ENCODE measurements at places on chromosomes 6 and 20. TPM values are rescaled to one million over a fixed set of nuclear protein-coding genes. Genes with fewer than 3 reads are reported as not detected.

VARS2 gene
- 17.2 TPM for total RNA-seq

BMP2 gene
- 2.5 TPM for total RNA-seq

ANGPT4 gene
- total RNA-seq: not detected

BNIP5 gene
- not detected for total RNA-seq

ENPP3 gene
- total RNA-seq: 0.11 TPM

DNA sequence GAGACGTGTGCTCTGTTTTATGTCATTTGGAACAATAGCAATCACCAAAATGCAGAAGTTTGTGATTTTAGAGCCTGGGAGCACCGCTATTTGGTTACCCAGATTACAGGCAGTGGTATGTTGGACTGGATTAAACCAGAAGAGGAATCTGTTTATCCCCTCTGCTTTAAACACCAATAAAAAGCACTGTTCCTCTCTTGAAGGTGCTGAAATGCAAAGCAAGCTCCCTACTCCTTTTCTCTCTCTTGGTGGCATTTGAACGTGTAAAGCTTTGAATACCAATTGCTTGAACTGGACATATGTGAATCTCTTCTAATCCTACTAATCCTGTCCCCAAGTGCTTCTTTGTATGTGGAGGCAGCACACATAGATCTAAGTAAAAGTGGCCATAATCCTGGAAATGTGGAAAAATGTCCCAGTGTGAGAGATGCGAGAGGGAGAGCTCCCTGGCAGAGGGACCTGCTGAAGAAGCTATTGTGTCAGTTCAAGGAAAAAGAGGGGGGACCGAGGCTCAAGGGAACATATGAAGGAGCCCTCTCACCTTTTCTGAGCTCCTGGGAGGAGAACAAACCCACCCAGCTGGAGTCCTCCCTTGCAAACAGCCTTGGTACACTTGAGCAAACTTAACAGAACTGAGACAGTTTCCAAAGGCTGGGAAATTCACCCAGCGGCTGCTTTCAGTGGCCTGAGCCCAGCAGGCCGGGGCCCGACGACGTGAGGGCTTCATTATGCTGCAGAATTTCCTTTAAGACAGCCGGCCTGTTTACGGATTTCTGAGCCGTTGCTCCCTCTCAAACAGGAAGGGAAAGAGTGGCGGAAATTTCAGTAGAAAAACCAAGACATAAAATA is 18.8 kb upstream of the OLIG3 start:
- DNase-seq: no peak

- DNase-seq: no peak
Observed at GRCh38 chr6:73713426-73714147, 17.6 kb downstream of the CD109 start.

DNA sequence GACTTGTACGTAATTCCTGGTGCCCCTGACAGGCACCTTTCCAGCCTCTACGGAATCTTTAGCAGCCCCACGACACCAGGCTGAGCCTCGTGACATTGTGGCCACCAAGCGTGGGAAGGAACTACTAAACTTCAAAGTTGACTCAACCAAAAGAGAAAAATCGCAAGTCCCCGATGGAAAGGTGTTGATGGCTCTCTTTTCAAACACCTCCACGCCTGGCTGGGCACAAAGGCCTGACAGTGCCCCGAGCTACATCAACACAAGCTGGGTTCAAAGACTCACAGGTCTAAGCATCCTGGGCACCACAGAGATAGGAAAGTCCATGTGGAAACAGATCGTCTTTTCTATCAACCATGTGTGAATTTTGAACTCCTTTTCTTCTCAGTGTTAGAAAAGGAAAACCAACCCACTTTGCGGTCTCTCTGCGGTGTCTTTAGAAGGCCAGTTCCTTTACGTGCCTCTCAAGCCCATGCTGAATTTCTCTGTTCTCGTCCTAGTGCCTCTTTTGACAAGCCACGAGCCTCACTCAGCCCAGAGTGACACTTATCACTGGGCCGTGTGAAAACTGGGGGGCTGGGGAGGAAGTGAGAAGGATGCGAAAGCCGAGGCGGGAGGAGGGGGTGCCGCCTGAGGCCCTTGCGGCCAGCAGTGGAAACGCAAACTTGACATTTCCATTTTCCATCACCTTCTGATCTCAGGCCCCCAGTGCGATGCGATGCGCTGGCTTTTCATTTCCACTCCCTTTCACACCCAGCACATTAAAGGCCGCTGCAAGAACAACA is 59.4 kb downstream of the GFOD1 start:
- no peak for DNase-seq

DNA sequence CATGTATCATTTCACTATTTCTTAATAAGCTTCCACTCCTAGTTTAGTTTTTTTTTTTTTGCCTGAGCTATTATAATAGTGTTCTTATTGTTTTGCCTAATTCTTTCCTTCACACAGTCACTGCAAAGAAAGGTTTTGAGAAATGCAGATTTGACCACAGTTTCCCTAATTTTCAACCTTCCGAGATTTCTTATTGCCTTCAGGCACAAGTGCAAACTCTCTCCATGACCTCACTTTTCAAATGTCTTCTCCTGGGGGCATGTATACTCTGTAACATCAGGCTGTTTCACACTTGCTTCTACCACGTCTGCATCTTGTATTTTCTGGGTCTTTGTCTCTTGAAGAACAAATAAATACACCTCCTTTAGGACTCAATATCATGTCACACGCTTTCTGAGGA is 339.0 kb upstream of the CITED2 start:
- no peak for DNase-seq

GRCh38 chr20:25706793-25707192 is 10.1 kb upstream of the ZNF337 start:
- no peak for DNase-seq

DNA sequence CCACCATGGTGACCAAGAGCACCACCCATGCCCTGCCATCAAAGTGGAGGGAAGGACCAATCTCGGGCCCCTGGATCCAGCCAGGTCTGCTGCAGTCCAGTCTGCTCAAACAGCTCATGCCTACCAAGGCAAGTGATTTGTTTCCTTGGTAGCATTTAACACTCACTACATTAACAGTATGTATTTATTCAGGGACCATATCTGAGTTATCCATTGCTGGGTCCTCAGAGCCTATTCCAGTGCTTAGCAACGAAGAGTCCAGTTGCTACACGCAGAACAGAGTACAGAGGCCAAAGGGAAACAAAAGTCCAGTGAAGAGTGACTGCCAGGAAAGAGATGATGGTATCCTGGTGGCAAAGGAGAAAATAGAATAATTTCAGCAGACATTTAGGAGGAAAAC is 352.2 kb downstream of the PTPRT start:
- DNase-seq: no peak

DNA sequence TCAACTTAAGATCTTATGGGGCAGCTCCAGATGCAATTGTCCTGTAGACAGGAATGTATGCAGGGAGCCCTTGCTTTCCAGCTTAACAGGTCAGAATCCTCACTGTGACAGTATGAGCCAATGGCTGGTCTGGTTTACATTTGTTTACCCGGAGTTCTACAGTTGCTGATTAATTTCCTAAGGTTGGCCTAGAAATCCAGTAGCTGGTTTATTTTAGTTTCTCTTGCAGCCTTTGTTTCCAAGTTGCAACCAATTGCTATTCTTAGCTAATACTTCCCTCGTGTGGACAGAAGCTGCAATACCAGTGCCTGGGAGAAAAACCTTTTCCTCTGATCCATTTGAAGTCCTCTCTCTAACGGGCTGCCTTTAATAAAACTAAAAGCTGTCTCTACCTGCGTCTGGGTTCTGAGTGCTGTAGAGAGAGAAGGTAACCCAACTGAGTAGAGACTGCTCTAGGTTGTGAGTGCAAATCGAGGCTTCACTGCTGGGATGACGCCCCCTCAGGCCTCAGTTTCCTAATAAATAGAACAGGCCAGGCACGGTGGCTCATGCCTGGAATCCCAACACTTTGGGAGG is 45.9 kb downstream of the ZNF217 start:
- no peak for DNase-seq

- DNase-seq: no peak
Observed at GRCh38 chr20:46590443-46590842, 40.0 kb upstream of the OCSTAMP start.

- DNase-seq: no peak
Observed at GRCh38 chr6:56936466-56936865, 18.4 kb upstream of the BEND6 start.

GRCh38 chr6:33633462-33634158 is 12.5 kb downstream of the ITPR3 start:
- DNase-seq: peak; percentile 83

DNA sequence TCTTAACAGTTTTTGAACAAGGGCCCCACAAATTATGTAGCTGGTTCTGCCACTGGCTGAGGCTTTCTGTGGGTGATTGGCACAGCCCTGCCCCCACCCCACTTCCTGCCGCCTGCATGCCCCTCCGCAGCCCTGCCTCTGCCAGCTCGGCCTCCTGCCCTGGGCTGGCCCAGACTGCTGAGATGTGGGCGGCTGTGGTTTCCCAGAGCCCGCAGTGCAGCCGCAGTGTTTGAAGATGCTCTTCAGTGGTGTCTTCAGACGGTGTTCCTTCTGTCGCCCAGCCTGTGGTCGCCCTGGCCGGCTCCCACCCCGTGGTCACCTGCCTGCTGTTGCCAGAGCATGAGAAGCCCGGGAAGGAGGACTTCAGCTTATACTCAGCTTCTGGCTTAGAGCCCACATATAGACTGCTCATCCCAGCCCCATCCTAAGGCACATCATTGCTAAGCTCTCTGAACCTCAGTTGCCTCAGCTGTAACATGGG is 154.3 kb downstream of the VEGFA start:
- DNase-seq: no peak

DNA sequence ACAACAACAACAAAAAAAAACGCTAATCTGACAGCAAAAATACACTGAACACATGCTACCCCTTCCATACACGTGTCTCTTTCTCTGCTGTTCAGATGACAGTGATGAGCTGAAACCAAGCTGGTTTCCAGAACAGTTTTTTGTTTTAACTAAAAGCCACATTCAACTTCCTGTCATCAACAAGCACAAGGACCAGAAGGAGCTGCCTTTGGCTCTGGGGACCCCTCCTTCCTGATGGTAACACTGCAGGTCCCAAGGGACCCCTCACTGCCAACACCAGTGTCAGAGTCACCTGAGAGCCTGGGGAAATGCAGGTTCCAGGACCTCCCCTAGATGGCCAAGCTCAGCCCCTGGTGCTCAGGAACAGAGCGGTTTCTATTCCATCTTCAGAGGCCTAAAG is 6.0 kb downstream of the CST7 start:
- DNase-seq: no peak

DNA sequence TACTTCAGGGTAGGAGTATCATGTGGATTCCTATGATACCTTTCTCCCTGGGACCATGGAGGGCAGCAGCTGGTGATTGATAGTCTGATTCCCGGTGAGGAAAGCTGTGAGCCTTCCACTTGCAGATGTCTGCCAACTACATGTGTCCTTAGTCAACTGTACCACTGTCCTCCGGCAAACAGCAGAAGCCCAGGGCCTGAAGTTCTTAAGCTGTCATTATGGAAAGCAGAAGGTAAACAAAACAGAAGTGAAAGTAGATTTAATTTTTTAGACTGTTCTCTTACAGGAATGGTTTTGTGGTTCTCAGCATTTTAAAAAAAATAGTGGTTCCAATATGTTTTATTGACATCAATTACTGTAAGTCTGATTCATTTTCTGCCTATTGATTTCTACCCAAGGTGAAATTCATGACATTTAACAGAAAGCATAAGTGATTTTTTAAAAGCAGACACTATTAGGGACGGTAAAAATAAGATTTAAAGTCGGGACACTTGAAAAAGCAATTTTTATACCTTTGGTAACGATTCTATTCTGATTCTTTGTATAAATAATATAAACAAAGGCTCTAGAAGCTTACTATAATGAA is 36.6 kb downstream of the PTPN1 start:
- no peak for DNase-seq

DNA sequence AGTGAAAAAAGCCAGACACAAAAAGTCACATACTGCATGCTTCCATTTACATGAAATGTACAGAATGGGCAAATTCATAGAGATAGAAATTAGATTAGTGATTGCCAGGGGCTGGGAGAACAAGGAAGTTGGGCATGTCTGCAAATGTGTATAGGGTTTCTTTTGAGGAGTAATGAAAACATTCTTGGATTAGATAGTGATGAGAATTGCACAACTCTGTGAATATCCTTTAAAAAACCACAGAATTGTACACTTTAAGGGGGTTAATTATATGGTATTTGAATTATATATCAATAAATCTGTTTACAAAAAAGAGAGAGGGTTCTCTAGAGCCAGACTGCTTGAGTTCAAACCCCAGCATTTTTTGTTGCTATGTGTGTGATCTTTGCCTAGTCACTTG is 188.1 kb downstream of the CDC5L start:
- no peak for DNase-seq

DNA sequence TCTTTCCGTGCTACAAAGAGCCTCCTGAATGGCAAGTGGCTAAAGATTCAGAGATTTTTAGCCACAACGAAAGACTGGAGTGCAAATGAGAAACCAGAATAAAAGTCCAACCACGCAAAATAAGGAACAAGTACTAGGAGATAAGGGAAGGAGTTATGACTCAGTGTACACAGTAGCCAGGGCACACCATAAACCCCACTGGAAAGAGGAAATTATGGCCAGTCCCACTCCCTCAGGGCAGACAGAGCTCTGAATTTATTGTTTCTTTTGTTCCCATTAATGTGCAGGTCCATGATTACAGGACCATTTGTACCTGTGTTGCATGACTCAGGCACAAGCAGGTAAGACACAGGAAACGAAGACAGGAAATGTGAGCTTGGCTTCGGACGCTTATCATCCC is 150.3 kb upstream of the PREP start:
- no peak for DNase-seq

DNA sequence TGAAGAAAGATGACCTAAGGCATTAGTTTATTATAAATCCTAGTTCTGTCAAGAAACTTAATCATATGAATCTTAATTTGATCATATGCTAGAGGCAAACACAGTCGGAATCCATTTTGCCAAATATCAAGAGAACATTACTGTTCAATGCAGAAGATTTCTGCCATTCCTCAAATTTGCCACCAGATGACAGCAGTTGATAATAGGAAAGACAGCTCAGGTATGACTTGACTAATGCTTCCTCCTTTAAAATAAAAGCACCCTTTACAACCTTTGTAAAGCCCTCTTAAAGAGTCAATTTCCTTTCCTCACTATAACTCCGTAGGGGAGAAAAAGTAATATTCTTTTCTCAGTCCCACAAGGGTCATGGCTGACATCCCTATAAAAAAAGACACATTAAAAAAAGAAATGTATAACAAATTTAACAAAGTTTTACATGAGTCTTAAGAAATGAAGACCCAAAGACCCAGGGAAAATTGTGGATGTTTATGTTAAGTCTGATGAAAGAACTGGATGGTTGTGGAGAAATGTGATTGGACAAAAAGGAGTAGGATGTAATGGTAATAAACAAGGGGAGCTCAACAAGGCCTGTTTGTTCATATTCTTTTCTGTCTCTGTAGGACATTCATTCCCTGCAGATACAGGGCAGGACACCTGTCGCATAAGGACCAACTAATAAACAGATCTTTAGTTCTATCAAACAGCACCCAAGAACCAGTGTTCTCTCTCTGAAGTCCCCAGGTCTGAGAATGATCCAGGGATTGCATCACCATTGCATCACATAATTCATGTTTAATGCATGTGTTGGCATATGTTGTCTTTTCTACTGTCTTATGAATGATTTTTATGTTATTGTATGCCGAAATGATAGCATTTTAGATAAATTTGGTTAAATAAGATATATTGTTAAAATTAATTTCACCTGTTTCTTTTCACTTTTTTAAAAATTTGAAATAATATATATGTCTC is 23.0 kb upstream of the IL17A start:
- no peak for DNase-seq
